Endothelial cell of umbilical vein (primary cell): ENCODE measurements at places on chromosomes 11 and 22.
A peak's percentile ranks its signal among the peaks of the same experiment; 100 is the strongest.

GRCh38 chr11:93024369-93024768, 54.9 kb downstream of the MTNR1B start:
- no peaks in the 10 kb centered on the region for H3K27me3 ChIP-seq
- no peaks in the 10 kb centered on the region for H3K36me3 ChIP-seq
- no peak overlapping the region for H3K27ac ChIP-seq
- H3K4me1 ChIP-seq = no peaks in the 10 kb centered on the region
- H3K4me3 ChIP-seq = no peak overlapping the region
- no peak for DNase-seq

GRCh38 chr11:1498262-1498661, 11.7 kb upstream of the MOB2 start:
- no peak overlapping the region for H3K27ac ChIP-seq
- peaks cover 10% of the 10 kb centered on the region for H3K4me1 ChIP-seq
- DNase-seq = no peak
- no peak overlapping the region for H3K4me3 ChIP-seq

- no peak overlapping the region for H3K4me3 ChIP-seq
- H3K27ac ChIP-seq = no peak overlapping the region
- H3K27me3 ChIP-seq = no peaks in the 10 kb centered on the region
- no peaks in the 10 kb centered on the region for H3K36me3 ChIP-seq
Measured at GRCh38 chr11:115396533-115396932, 107.7 kb downstream of the CADM1 start.

DNA sequence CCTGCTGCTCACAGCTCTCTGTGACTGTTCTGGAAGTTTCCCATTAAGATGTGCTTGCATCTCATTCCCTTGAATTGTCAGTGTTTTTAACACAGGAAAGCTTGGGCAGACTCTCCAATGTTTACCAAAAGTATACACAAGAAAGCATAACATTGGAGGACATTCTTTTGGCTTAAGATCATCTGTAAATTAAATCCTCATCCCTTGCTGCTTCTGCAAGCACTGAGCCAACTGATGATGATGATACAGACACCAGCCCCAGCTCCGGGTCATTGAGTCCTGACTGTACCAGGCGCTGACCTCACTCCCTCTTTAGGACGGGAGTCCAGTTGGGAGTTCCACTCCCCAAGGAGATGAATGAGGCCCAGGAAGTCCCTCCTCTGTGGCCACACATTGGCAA, 23.8 kb downstream of the CD82 start:
- no peak for DNase-seq
- no peaks in the 10 kb centered on the region for H3K4me1 ChIP-seq
- no peak overlapping the region for H3K27ac ChIP-seq
- no peaks in the 10 kb centered on the region for H3K27me3 ChIP-seq
- no peak overlapping the region for H3K4me3 ChIP-seq
- no peaks in the 10 kb centered on the region for H3K36me3 ChIP-seq

DNA sequence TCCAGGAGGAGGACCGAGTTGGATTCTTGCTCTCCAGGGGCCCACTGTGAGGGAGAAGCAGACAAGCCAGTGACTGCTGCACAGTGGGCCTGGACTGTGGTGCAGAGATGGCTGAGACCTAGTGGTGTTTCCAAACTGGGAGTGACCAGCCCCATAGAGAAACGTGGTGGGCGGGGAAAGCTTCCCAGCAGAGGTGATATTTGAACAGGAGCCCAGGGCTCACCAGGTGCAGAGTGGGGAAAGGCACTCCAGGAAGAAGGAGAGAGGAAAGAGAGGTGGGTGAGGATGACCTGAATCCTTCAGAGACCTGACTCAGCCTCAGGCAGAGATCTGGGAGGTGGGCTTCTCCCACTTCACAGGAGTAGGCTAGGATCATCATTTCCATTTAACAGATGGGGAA, 52.1 kb upstream of the RASD2 start:
- H3K36me3 ChIP-seq = no peaks in the 10 kb centered on the region
- H3K27me3 ChIP-seq = peaks cover 4% of the 10 kb centered on the region
- no peak for DNase-seq
- H3K27ac ChIP-seq = no peak overlapping the region

- no peak overlapping the region for H3K4me3 ChIP-seq
- no peak overlapping the region for H3K27ac ChIP-seq
- H3K27me3 ChIP-seq = peaks cover 3% of the 10 kb centered on the region
- no peaks in the 10 kb centered on the region for H3K36me3 ChIP-seq
- DNase-seq = no peak
- H3K4me1 ChIP-seq = no peaks in the 10 kb centered on the region
Measured at GRCh38 chr11:116611998-116612620, 160.7 kb downstream of the BUD13 start.

DNA sequence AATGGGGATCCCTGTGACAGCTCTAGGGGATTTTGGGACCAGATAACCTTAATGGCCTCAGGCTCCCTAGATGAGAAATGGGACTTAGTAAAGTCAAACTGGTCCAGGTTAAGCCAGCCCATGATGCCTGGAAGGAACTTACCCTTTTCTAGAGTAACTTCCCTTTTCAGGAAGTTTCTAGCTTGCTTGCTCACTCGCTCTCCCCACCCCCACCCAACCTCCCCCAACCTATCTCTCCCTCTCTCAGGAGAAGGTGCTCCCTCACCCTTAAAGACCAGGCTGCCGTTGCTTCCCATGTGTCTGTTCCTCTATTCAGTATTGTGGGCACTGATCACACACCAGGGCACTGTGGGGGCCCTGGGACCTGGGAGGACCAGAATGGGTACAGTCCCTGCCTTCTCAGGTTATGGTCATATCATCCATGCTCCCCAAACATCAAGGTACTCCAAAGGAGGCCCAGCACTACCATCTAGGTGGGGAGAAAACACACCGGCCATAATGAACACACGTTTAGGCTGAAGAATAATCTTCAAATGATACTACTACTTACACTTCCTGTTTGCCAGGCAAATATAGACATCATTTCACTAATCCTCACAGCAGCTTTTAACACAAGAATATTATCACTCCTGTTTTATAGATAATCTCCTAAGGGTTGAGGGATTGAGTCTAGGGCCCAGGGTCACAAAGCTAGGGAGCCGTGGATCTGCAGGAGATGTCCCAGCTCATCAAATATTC, 18.2 kb downstream of the KCNQ1OT1 start:
- no peak for DNase-seq
- H3K27me3 ChIP-seq = no peaks in the 10 kb centered on the region
- no peaks in the 10 kb centered on the region for H3K36me3 ChIP-seq

DNA sequence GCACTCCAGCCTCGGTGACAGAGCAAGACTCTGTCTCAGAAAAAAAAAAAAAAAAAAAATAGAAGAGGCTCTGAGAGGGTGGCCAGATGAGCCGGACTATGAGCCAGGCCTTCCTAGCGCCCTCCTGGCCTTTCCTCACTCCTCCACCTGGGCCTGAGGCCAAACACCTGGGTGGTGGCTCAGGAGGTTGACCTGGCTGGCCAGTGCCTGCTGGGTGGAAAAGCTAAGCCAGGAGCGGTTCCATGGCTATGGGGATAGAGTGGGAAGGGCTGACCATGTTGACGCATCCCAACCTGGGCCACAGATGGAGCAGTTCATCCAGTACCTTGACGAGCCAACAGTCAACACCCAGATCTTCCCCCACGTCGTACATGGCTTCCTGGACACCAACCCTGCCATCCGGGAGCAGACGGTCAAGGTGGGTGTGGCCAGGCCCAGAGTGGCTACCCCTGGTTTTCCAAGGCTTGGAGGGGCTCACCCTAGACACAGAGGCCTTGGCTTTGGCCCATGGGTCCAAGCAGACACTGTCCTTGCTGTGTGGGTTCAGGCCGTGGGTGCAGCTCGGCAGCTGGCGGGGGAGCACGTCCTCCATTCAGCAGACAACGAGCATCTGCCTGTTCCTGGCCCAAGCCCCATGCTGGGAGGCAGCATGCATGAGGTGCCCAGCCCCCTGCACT, 7.6 kb downstream of the SCYL1 start:
- DNase-seq = no peak
- no peaks in the 10 kb centered on the region for H3K4me1 ChIP-seq
- H3K27ac ChIP-seq = no peak overlapping the region
- no peaks in the 10 kb centered on the region for H3K27me3 ChIP-seq
- no peak overlapping the region for H3K4me3 ChIP-seq

- no peaks in the 10 kb centered on the region for H3K36me3 ChIP-seq
- no peak overlapping the region for H3K27ac ChIP-seq
- no peaks in the 10 kb centered on the region for H3K4me1 ChIP-seq
- DNase-seq = no peak
- H3K4me3 ChIP-seq = no peak overlapping the region
Measured at GRCh38 chr11:126362879-126363655, 7.6 kb downstream of the ST3GAL4 start.

DNA sequence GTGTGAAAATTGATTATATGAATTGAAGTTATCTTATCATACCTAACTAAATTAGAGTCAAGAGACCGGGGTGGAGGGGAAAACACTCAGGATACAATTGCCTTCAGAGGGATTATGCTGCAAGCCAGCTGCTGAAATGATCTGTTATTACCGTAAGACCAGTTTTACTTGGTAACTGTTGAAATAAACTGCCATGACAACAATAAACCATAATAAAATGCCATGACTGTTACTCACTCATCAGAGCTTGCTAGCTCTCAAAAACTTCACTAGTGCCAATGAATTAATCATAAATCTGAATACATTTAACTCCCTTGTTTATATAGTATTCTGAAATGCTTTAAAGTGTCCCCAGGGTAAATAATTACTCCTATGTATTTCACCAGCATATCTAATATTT, 68.2 kb downstream of the CASP12 start:
- H3K36me3 ChIP-seq = no peaks in the 10 kb centered on the region
- H3K4me3 ChIP-seq = no peak overlapping the region
- no peaks in the 10 kb centered on the region for H3K4me1 ChIP-seq
- no peak overlapping the region for H3K27ac ChIP-seq
- DNase-seq = peak; percentile 43

DNA sequence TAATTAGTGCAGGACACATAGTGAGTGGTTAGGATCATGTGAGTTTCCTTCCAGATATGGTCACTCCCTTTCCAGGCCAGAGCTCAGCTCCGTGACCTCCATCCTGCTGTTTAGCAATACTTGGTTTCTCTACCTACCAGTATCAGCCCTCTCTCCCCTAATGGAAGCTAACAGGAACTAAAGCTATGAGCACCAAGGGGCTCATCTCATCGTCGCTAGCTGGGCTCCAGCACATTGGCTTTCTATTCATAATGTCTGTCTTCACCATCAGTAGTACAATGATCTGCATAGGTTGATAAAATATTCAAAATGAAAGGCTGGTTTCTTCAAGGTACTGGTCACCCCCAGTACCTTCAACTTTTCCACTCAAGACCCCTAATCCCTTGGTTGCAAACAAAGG, 2.4 kb upstream of the GALNT18 start:
- no peaks in the 10 kb centered on the region for H3K36me3 ChIP-seq
- no peak overlapping the region for H3K4me3 ChIP-seq
- DNase-seq = no peak
- H3K27me3 ChIP-seq = peaks cover 34% of the 10 kb centered on the region
- H3K4me1 ChIP-seq = no peaks in the 10 kb centered on the region

DNA sequence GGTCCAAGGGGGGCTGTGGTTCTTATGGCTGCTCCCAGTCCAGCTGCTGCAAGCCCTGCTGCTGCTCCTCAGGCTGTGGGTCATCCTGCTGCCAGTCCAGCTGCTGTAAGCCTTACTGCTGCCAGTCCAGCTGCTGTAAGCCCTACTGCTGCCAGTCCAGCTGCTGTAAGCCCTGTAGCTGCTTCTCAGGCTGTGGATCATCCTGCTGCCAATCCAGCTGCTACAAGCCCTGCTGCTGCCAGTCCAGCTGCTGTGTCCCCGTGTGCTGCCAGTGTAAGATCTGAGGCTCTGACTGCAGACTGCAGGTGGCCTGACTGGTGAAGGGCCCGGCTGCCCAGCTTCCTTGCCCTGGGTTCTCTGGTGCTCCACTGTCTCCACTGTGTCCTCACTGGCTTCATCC, 696 bp downstream of the KRTAP5-5 start:
- H3K4me3 ChIP-seq = no peak overlapping the region
- DNase-seq = no peak
- no peaks in the 10 kb centered on the region for H3K4me1 ChIP-seq
- H3K27me3 ChIP-seq = peaks cover 8% of the 10 kb centered on the region
- H3K27ac ChIP-seq = no peak overlapping the region
- no peaks in the 10 kb centered on the region for H3K36me3 ChIP-seq

DNA sequence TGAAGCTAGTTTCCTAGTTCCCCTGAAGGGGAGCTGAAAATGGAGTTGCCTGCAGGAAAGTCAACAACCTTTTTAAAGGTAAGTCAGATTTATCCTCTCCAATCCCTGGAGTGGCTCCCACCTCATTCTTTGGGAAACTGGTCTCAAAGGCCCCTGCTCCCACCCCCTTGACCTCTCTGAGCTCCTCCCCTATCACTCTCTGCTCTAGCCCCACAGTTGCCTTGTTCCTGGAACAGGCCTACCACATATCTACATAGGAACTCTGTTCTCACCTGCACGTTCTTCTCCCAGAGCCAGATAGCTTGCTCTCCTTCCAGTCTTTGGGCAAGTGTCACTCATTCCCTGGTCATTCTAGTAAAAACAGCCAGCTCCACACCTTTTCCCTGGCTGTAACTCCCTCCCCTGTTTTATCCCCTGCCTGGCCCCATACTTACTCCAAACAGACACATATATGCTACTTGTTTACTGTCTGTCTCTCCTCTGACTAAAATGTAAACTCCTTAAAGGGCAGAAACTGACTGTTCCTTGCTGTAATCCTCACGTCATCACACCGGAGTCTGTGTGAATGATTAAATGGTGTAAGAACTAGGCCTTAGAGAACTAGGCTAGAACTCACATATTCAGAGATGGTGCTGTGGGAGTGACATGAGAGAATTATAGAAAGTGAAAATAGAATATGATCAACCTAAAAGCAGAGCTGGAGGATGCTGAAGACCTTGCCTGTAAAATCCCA, 53.3 kb downstream of the TCF20 start:
- no peak overlapping the region for H3K27ac ChIP-seq
- peaks cover 18% of the 10 kb centered on the region for H3K36me3 ChIP-seq
- DNase-seq = no peak
- no peaks in the 10 kb centered on the region for H3K4me1 ChIP-seq
- H3K27me3 ChIP-seq = no peaks in the 10 kb centered on the region
- H3K4me3 ChIP-seq = no peak overlapping the region

GRCh38 chr11:78274739-78275138, 86.0 kb downstream of the USP35 start:
- H3K27me3 ChIP-seq = no peaks in the 10 kb centered on the region
- no peak overlapping the region for H3K4me3 ChIP-seq
- DNase-seq = no peak
- no peaks in the 10 kb centered on the region for H3K36me3 ChIP-seq
- H3K27ac ChIP-seq = no peak overlapping the region
- H3K4me1 ChIP-seq = peaks cover 18% of the 10 kb centered on the region

DNA sequence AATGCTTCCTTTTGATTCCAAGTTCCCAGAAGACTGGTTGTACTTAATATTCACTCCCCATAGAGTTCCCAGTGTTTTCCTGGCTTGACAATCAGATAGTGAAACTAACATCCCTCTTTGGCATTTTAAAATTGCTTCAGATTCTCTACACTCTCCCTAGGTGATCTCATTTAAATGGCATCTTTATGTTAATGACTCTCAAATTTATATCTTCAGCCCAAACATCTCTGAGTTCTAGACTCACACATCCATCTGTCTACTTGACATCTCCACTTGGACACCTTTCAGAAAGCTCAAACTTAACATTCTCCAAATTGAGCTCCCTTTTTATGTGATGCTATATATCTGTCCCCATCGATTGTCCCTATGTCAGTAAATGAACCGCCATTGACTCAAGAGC, 232.0 kb downstream of the NTM start:
- H3K27me3 ChIP-seq = no peaks in the 10 kb centered on the region
- no peak for DNase-seq
- H3K27ac ChIP-seq = no peak overlapping the region
